ENCODE measurements at places on chromosomes 16 and 17. TPM values are rescaled to one million over a fixed set of nuclear protein-coding genes. Genes with fewer than 3 reads are reported as not detected.

GRCh38 chr17:81392909-81393654, 2.2 kb upstream of the BAHCC1 start:
- DNase-seq: no peak

- DNase-seq: no peak
Observed at GRCh38 chr17:39231091-39231561, 5.4 kb upstream of the STAC2 start.

DNA sequence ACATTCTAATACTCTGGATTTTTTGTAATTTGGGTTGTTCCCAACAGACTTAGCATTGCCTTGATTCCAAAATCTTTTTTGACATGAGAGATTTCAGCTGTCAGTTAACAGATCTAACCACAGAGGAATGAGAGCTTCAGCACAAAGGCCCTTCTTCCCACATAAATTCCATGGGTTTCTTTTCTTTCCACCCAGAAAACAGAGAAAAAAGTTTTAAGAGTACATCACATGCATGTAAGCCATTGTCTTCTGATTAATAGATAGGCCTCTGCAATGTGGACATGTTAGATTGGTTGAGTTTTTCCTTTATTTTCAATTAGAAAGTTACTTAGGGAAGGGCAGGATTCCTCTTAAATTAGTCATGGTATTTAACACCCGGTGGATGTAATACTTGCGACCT, 939 bp downstream of the MYH8 start:
- DNase-seq: no peak

GRCh38 chr17:27413315-27413714, 42.9 kb upstream of the KSR1 start:
- DNase-seq: no peak

DNA sequence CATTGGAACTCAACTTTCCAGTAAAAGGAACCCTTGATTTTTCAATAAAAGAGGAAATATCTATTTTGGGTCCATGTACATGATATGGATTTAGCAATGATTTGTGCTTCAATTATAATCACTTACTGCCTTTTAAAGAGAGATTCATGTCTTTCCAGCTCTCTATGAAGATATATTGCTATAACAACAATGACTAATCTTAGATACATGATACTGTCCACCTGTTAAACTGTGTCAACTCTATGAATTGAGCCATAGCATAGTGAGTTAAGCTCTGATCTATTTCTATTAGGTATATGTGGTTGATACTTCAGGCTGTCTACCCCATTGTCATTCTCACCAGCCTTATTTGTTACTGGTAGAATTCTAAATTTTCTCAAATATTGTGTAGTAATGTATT, 15.0 kb upstream of the MPHOSPH6 start:
- no peak for DNase-seq

GRCh38 chr16:68744744-68745280, 7.7 kb downstream of the CDH1 start:
- DNase-seq: no peak

The DLG4 gene
- 0.34 TPM for polyA plus RNA-seq

The MARVELD3 gene
- not detected for polyA plus RNA-seq

The CSH1 gene
- not detected for polyA plus RNA-seq

The VTN gene
- not detected for polyA plus RNA-seq

The MEOX1 gene
- polyA plus RNA-seq: 36.5 TPM
